ENCODE measurements at places on chromosomes 11 and 22. TPM values are rescaled to one million over a fixed set of nuclear protein-coding genes. Genes with fewer than 3 reads are reported as not detected.

The MCAM gene
- 26.4 TPM for total RNA-seq

DNA sequence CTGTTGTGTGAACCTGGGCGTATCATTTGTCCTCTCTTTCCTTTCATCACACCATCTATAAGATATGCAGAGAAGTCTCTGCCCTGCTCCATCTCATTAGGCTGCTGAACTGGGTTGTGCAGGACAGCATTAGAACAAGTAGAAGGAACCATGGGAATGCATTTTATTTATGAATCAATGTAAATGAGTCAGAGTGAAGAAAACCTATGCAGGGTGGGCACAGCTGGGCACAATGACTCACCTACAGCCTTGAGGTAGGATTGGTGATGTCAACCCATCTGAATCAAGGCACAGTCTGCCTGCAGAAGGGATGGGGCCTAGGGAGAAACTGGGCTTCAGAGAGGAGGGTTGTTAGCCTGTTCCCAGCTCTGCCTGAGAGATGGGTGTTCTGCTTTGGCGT is 123.4 kb downstream of the CSNK2A3 start:
- DNase-seq = no peak

GRCh38 chr11:127601578-127601977 is 601.0 kb upstream of the KIRREL3 start:
- no peak for DNase-seq

GRCh38 chr22:37970864-37971263 is 13.5 kb downstream of the SOX10 start:
- no peak for DNase-seq

GRCh38 chr11:33703234-33703633 is 2.6 kb upstream of the C11orf91 start:
- DNase-seq = no peak
